ENCODE measurements at places on chromosomes 5 and 9.

GRCh38 chr5:4947893-4948536, 192.1 kb upstream of the ADAMTS16 start:
- no peak for DNase-seq

- no peak for DNase-seq
Observed at GRCh38 chr9:115192835-115193525, 75.0 kb upstream of the TNC start.

DNA sequence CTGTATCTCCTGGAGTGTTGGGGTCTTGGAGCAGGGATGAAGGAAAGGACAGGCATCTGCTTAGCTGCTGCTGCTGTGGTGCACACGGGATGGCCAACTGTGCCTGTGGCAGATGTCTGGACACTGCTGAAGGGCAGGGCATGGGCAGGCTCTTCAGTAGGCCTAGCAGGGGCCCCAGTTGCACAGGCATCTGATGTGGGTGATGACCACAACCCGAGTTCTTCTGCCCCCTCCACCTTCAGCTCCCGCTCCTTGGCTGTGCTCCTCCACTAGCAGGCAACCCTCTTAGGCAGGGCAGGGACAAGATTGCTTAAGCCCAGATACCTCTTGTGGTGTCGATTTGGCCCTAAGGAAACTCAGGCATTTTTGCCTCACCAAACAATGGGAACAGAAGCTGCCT, 9.0 kb upstream of the MEGF10 start:
- no peak for DNase-seq

DNA sequence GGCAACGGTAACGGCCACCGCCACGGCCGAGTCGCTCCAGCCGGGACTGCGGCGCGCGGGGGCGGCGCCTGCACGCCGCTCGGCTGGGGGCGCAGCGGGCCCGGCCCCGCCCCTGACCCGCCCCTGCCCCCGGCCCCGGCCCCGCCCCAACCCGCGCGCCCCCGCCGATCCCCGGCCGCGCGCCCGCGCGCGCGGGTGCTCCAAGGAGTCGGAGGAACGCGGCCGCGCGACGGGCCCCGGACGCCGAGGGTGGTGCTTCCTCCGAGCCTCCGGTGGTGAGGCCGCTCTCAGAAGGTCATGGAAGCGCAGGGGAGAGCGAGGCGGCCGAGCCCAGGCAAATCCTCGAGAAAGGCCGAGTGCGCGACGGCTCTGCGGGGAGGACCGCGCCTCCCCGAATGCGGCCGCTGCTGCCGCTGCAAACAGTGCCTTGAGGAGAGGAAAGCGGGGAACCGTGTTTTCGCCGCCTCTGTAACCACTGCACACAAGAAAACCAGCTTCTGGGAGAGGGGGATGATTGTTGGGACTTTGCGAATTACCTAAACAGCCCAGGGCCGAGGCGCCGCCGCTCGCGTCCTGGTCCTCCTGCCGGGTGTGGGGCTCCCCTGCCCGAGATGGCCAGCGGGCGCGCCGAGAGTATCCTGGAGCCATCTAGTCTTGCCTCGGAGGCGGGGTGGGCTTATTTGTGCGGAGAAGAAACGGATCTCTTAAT, at the start of gene LIFR:
LIFR (minus strand) TSS at position 48 of the 709 bp plus-strand sequence. CDS start 25,999 bp downstream, outside the sequence.
- peak; percentile 1 for DNase-seq

- DNase-seq: no peak
Observed at GRCh38 chr9:92603100-92603499, 66.8 kb downstream of the IPPK start.

DNA sequence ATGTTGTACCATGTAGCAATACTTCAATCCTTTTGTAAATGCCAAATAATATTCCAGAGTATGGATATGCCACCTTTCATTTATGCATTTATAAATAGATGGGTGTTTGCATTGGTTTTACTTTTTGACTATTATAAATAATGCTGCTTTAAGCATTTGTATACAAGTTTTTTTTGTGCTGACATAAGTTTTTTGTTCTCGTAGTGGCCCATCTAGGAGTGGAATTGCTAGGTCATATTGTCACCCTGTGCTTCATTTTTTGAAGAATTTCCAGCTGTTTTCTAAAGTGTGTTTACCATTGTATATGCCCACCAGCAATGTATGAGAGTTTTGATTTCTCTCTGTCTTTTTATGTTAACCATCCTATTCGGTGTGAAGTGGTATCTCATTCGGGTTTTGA, 6.9 kb downstream of the ADGRV1 start:
- no peak for DNase-seq

DNA sequence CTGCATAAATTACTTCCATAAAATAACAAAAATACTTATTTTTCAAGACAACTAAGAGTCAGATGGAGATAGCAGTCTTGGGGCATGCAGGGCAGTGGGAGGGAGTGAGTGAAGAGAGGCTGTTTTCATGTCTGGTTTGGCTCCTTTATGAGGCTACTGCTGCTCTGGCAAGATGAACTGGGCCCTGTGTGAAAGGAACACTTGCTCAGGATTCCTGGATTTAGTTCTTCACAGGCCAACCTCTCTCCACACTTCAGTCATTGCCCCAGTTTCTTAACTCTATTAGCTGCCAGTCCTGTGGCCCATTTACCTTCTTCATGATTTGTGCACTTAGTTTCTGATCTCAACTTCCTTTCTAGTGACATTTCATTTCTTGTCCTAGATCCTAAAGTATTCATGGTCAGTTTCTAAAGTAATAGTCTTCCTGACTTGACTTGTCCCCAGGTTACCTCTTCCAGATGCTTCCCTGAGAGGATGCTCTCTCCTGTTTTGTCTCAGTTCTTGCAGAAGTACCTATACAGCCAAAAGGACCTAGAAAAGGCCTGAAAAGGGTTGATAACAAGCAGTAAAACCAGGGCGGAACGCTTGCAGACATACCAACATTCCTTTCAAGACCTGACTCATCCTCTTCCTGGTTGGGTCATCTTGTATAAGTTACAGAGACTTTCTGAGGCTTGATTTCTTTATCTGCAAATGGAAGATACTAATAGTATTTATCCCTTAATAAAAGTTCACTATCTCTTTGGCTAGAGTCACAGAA, 77.0 kb upstream of the ZFAND5 start:
- no peak for DNase-seq

- DNase-seq: no peak
Observed at GRCh38 chr9:35914301-35914807, 5.1 kb downstream of the SPAAR start.

- DNase-seq: no peak
Observed at GRCh38 chr5:135887881-135888614, 7.6 kb downstream of the IL9 start.

DNA sequence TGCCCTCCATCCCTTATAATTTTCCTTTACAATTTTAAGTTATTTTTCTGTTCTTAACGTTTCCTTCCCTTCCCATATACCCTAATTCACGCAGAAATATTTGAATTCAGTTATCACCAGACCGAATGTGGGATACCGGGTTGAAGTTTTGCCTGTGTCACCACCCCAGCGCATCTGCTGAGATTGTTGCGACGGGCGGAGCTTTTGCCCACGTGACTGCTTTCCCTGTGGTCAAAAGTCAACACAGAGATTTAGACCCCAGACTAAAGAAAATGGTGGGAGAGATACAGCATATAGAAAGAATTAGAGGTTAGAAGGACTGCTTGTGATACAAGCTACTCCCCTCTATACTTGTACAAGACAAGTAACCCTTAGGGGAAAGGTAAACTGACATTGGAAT, 326.4 kb upstream of the CTNND2 start:
- DNase-seq: no peak

GRCh38 chr9:100581661-100582060, 3.8 kb downstream of the CAVIN4 start:
- no peak for DNase-seq

GRCh38 chr5:122150215-122150614, 20.9 kb downstream of the ZNF474 start:
- no peak for DNase-seq

DNA sequence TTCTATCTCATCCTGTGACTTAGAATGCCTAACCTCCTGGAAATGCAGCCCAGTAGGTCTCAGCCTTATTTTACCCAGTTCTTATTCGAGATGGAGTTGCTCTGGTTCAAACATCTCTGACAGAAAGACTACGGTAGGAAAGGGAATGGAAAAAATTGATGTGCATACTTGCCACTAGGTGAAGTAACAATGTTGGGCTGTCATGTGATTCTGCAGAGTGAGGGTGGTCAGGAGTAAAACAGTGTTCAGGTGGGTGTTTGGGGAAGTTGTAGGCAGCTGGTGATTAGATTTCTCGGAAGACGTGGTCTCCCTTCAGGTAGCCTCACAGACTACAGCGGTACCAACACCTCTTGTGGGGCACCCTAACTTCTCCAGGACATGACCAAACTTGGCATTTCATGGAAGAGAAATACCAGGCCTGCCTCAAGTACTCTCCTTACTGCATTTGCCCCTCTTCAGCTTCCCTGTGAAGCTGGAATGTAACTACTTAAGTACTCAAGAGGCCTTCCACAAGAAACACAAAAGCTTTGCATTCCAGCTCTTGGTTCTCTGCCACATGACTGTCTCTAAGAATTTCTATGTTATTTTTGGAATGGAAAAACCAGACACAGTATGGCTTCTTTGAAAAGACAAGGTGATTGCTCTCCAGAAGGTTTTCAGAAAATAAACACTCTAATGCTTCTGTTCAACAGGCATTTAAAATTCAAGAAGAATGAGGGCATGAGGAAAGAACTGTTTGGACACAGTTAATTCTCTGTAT, 17.4 kb upstream of the ENTREP1 start:
- no peak for DNase-seq

DNA sequence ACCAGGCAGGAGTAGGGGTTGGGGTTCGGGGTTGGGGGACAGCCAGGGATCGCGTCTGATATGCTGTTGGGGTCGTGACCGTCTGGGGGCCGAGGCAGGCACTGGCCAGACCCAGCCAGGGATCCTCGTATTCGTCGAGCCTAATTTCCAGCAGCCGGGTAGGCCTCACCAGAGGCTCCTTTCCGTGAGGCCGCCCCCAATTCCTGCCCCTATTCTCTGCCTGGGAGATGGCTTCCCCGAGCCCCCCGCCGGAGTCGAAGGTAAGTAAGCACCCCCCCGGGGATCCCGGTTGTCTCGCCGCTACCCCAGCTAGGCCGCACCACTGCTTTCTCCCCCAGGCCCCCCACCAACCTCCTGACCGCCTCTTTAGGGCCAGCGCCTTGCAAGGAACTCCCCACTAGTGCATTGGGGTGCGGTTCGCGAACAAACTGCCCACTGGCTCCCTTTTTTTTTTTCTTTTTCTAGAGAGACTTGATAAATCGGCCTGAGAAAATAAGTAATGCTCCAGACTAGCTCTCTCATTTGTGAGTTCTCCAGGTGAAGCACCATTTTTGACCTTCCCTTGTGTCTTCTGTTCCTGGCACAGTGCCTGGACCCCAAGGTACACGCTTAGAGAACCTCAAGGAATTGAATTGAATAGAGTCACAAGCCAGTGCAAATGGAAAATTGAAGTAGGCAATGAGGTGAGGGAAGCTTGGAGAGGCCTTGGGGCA, 435 bp downstream of the ZNF189 start:
- no peak for DNase-seq

GRCh38 chr5:31382051-31382878, 149.6 kb downstream of the DROSHA start:
- DNase-seq: no peak

GRCh38 chr9:36401897-36402480, 1.9 kb upstream of the RNF38 start:
- DNase-seq: no peak

DNA sequence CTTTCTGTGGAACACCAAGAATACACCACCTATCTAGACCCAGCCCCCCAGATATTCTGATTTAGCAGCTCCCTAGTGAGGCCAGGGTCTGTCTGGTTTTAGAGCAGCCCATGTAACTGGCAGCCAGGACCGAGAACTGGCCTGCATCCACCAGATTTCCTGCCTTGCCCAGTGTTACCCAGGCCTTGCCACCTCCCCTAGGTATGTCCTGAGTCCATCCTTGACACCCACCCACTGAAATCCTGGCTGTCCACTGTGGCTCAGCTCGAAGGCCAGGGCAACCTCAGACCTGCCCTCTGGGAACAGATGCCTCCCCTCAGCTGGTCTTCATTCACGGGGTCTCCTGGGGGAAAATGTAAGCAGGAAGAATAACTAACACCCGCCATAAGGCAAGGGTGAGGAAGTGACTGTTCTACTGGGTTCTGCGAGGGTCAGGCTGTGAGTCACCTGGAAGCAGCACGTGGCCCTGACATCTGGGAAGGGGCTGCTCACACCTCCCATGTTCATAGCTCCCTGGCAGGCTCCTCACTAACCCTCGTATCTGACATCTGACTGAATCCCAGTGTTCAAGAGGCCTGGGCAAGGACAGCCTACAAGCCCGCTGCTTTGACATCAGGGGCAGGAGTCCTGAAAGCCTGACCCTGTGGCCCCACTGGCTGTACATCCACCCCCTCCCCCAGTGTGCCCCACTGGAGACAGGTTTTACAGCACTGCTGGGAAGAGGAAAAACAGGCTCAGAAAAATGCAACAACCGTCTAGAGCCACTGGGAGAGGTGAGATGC, 72.7 kb downstream of the SEMA4D start:
- no peak for DNase-seq

- no peak for DNase-seq
Observed at GRCh38 chr5:58699762-58700118, 116.9 kb downstream of the RAB3C start.

All from activated gamma-delta T cell treated with anti-CD3 and anti-CD28 coated beads, Interleukin-2, amount 50 U/mL, for 16 hours (primary cell).